ENCODE measurements at places on chromosomes 5 and 9.

- no peak for DNase-seq
These were observed 411.2 kb upstream of the CTNND2 start for GRCh38 chr5:12315461-12315860.

- DNase-seq = no peak
These were observed 12.7 kb upstream of the TMEM174 start for GRCh38 chr5:73160239-73160671.

GRCh38 chr5:154211641-154212390, 21.3 kb downstream of the GALNT10 start:
- no peak for DNase-seq

DNA sequence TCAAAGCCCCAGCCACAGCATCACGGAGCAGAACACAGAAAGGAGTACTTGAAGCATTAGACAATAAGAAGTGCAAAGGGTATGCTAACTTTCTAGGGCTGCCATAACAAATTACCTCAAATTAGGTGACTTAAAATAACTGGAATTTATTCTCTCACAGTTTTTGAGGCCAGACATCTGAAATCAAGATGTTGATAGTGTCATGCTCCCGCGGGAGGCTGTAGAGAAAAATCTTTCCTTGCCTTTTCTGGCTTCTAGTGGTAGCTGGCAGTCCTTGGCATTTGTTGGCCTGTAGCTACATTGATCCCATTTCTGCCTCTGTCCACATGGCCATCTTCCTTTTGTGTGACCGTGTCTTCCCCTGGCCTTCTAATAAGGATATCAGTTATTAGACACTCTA, 51.9 kb upstream of the SPDL1 start:
- DNase-seq = no peak

DNA sequence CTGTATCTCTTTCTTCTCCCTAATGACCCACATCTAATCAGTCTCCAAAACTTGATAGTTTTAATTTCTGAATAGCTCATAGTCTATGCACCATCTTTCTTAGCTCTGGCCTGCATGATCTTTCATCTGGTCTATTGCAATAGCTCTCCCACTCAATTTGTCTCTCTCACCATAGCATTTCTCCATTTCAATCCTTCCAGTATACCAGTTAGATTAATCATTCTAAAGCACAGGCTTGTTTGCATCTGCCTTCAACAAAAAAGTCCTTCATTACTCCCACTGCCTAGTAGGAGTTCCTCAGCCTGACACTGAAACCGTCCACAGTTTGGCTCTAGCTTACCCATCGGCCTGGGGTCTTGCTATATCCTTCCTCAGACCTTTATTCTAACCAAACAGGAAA, 344.9 kb downstream of the ENC1 start:
- DNase-seq = no peak

GRCh38 chr9:121801579-121801978, 150.1 kb downstream of the DAB2IP start:
- no peak for DNase-seq

GRCh38 chr5:19928562-19929421, 59.2 kb downstream of the CDH18 start:
- no peak for DNase-seq

GRCh38 chr5:77308154-77308960, 97.9 kb downstream of the PDE8B start:
- no peak for DNase-seq

GRCh38 chr5:52922384-52922783, 66.8 kb upstream of the ITGA2 start:
- no peak for DNase-seq

GRCh38 chr5:15233566-15233965, 266.4 kb upstream of the FBXL7 start:
- no peak for DNase-seq

DNA sequence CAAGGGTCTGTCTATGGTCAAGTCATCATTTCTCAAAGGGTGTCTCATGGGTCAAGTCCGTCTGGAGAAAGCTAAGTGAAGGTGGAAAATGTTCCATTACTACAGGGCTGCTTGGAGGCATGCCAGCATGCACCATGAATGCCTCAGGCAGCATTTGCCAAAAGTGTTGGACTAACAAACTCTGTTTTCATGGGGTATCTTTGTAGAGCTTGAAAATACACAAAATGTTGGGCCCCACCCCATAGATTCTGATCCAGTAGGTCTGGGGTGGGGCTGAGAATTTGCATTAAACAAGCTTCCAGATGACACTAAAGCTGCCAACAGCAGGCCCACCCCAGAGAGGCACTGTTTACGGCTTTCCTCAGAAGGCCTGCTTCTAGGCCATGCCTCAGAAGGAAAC, 75.0 kb upstream of the FRRS1L start:
- no peak for DNase-seq

- no peak for DNase-seq
These were observed 102.2 kb downstream of the KLF4 start for GRCh38 chr9:107387409-107387808.

GRCh38 chr5:6576861-6577501, 55.9 kb downstream of the NSUN2 start:
- peak; percentile 66 for DNase-seq

- DNase-seq = no peak
These were observed 85.6 kb upstream of the SLC44A1 start for GRCh38 chr9:105158898-105159297.

- no peak for DNase-seq
These were observed 617.0 kb upstream of the CDH18 start for GRCh38 chr5:20604992-20605391.

DNA sequence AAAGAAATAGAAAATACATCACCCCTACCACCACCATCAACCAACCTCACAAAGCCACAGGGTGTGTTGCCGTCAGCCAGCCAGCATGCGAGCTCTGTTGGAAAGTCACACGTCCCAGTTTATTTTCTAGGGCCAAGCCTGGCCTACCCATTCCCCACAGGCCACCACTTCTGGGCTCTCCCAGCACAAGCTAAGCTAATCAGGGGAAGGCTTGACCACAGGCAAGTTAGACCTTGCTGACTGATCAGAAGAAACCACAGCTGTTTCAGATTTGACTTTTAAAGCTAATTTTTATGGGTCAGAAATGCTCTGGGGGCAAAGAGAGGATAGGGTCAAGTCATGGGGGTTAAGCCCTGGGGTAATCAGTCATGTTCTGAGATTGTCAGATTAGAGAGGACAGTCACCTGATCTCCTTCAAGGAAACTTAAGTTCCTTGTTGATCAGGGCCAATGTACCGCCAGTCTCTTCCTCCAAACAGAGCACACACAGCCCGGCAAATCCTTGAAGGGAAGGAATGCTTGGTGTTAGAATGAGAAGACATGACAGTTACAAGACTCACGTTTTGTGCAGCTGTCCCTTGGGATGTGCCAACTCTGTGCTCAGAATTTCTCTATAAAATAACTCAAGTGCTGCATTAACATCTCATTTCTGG, 7.6 kb downstream of the SHB start:
- no peak for DNase-seq

- DNase-seq = no peak
These were observed 302.6 kb downstream of the OSTF1 start for GRCh38 chr9:75390951-75391350.

- DNase-seq = no peak
These were observed 58.4 kb downstream of the HMHB1 start for GRCh38 chr5:143870362-143870761.

- DNase-seq = no peak
These were observed 41.9 kb upstream of the RIC1 start for GRCh38 chr9:5587024-5587423.

DNA sequence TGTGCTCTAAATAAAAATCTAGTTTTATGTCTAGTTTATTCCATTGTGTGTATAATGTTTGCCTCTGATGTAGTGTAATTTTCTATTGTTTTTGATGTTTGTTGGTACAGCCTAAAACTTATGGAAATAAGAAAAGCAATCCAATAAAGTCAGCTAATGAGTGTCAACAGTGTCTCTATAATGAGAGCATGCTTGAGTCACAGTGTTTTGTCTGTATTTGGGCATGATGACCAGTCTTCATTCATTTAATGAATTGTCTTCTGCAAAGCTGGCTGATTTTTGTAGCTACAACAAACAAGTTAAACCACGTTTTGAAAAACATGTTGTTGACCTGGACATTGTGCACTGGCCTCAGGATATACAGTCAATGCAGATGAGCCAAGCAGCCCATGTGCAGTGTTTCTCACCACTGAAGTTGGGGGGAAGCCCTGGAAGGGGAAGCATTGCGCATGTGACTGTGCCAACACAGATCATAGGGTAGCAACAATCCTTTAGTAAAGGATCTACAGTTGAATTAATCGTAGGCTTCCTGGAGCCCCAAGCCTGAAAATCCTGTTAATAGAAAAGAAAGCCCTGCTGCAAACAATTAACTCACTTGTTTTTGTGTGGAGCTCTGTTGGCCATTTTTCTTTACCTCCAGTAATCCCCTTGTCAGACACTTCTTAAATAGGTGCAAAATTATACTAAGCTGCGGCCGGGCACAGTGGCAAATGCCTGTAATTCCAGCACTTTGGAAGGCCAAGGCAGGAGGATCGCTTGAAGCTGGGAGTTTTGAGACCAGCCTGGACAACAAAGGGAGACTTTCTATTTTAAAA, 88.0 kb downstream of the INIP start:
- no peak for DNase-seq

- DNase-seq = no peak
These were observed 142.1 kb upstream of the POU5F2 start for GRCh38 chr5:93883459-93883858.

GRCh38 chr9:30796764-30797163, 1587.7 kb upstream of the ACO1 start:
- DNase-seq = no peak

DNA sequence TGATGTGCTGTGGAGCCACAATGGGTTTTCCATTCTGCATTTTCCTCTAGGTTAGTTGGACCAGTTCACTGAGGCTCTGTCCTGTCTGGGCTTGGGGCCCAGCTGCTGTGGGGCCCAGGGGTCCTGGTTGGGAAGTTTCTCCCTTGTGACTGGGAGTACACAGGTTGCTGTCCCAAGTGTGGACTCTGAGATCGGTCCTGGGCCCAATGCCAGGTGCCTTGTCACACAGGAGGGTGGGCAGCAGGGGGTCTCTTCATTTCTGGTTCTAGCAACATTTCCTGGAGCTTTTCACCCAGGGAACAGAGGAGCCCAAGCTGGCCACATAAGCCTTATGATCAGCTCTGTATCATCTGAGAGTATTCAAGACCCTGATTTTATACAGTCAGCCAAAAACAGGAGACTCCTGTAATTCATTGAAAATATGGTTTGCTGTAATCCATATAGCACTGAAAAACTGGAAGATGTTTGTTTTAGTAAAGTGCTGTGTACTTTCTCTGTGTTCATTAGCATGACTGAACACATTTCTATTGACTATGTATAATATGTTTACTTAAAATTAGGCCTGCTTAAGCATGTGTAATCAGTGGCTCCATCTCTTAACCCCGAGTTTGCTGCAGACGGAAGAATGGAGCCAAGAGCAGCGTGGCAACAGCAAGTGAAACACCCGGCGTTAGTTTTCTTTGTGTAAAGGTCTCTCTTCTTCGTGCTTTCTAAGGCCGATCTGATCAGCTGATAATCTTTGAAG, 62.5 kb downstream of the MVB12B start:
- DNase-seq = peak; percentile 50

- no peak for DNase-seq
These were observed 260.9 kb downstream of the KIF4B start for GRCh38 chr5:155274484-155274883.

- no peak for DNase-seq
These were observed 27.0 kb upstream of the ZNF622 start for GRCh38 chr5:16492398-16493140.

GRCh38 chr5:5816960-5817359, 394.5 kb downstream of the ICE1 start:
- DNase-seq = no peak

DNA sequence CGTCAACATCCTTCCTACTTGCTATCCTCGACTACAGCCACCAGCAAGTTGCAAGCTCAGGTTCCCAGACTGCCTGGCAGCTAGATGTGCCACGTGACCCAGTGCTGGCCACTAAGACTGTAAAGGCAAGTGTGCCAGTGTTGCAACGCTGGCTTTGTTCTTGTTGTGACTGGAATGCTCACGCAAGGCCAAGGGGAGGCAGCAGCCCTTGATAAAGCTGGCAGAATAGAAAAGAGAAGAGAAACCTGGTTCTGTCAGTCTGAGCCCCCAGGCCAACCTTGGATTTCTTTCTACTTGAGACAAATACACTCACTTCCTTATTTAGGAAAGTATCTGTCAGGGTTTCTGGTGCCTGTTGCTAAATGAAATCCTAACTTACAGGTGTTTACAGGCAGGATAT, 113.0 kb downstream of the KLHL3 start:
- no peak for DNase-seq

DNA sequence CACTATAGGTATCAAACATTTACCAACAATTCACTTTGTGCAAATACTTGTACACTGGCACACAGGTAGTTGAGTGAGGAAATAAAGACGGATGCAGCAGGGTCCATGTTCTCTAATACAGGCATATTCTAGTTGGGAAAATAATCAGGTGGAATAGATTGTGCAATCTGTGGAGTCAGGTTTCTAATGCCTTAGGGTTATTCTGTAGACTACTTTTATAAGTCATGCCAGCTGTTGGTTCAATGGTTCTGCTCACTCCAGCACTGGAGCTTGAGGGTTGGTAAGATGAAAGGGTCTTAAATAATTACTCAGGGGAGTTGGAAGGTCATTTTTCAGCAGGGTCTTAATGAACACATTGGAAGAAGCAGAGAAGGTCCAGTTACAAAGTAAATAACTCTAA, 690.3 kb upstream of the DMAC1 start:
- DNase-seq = peak; percentile 29

DNA sequence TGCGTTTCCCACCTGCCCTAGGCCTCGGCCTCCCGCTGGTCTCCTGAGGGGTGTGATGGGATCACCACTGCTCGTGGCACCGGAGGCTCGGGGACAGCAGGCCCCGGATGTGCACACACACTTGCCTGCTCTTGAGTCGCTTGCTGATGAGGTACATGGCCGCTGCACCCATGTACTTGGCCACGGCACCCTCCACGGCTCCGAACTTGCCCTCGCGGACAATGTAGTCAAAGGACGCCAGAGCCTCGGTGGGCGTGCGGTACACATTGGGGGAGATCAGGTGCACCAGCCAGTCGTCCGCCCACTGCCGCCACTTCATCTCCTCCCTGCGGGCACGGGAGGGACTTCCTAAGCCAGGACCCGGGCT, 4.7 kb downstream of the PTGES2 start:
- DNase-seq = no peak

DNA sequence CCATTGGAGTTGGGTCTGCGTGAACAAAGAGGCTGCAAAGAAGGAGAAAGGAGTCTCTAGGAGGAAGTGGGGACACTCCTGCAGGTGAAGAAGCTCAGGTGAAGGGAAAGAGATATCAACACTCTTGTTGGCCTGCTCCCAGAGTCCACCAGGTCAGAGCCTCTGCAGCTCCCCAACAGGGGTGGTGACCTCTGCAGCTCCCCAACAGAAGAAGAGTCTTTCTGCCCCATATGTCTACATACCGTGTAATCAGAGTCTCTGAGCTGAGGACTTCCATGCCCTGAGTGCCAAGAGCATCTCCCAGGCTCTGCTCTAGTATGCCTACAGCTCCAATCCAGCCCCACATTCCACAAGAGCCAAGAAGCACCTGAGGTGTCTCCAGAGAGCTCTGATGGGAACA, 67.4 kb upstream of the TRPC7 start:
- no peak for DNase-seq

- no peak for DNase-seq
These were observed 3.5 kb upstream of the ZNF366 start for GRCh38 chr5:72510610-72511181.

- DNase-seq = no peak
These were observed 143.8 kb upstream of the PIK3R1 start for GRCh38 chr5:68071736-68072135.

All from NCI-H510A treated with DMSO at 0.1 percent for 48 hours (cell line).